Activated CD4-positive, alpha-beta T cell treated with anti-CD3 and anti-CD28 coated beads for 36 hours (primary cell): ENCODE measurements at places on chromosomes 11 and 22. TPM values are rescaled to one million over a fixed set of nuclear protein-coding genes. Genes with fewer than 3 reads are reported as not detected.

GRCh38 chr22:40081662-40082061, 86.9 kb downstream of the FAM83F start:
- H3K36me3 ChIP-seq: peaks cover 2% of the 10 kb centered on the region
- no peak overlapping the region for H3K4me3 ChIP-seq
- DNase-seq: no peak
- no peaks in the 10 kb centered on the region for H3K27me3 ChIP-seq
- H3K27ac ChIP-seq: no peak overlapping the region

DNA sequence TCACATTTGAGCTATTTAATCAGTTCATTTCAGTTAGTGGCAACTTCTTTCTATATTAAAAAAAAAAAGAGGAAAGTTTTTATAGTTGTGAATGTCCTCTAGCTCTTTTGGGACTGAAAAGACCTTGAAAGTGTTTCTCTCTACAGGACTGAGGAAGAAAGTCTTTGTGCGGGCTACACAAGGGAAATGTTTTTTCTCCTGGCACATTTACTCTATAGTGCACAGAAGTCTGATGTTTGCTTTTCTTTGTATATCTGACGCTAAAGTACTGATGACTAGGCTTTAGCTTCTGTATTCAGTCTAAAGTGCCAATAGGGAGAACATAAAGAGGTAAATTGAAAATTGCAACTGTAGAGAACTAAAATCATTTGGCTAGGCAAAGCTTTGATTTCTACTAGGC, 737.4 kb upstream of the LUZP2 start:
- no peaks in the 10 kb centered on the region for H3K4me1 ChIP-seq
- no peaks in the 10 kb centered on the region for H3K27me3 ChIP-seq
- no peak overlapping the region for H3K4me3 ChIP-seq
- H3K36me3 ChIP-seq: no peaks in the 10 kb centered on the region
- no peak for DNase-seq

SCT gene
- not detected for total RNA-seq

OSM gene
- 17.6 TPM for total RNA-seq

DNA sequence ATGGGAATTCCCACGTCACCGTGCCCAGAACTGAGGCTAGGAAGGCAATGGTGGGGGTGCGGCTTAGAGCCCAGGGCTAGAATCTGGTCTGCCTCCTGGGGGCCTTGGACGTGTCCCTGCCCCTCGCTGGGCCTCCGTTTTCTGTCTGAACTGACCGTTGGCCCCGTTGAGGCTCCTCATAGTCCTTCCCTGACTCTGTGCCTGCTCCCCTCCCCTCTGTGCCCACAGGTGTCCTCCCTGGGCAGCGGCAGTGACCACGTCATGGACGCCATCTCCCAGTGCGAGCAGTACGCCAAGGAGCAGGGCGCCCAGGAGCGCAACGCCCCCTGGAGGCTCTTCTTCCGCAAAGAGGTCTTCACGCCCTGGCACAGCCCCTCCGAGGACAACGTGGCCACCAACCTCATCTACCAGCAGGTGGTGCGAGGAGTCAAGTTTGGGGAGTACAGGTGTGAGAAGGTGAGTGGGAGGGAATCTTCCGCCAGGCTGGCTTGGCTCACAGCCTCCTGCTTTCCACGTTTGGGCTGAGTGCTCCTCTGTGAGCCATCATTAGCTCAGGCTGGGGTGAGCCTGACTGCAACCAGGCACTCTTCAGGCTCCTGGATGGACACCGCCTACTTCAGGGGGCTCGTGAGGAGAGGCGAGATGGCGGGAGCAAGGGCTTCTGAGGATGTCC, 63.9 kb downstream of the MYO7A start:
- DNase-seq: peak; percentile 81
- H3K4me3 ChIP-seq: no peak overlapping the region
- no peak overlapping the region for H3K27ac ChIP-seq
- no peaks in the 10 kb centered on the region for H3K4me1 ChIP-seq
- no peaks in the 10 kb centered on the region for H3K36me3 ChIP-seq

F2 gene
- total RNA-seq: not detected

GRCh38 chr11:93852242-93852641, 1.8 kb upstream of the VSTM5 start:
- H3K4me1 ChIP-seq: peaks cover 3% of the 10 kb centered on the region
- no peak overlapping the region for H3K27ac ChIP-seq
- no peaks in the 10 kb centered on the region for H3K36me3 ChIP-seq
- H3K27me3 ChIP-seq: peaks cover 24% of the 10 kb centered on the region

DNAJB7 gene
- total RNA-seq: not detected

LINC01488 gene
- not detected for total RNA-seq

DNA sequence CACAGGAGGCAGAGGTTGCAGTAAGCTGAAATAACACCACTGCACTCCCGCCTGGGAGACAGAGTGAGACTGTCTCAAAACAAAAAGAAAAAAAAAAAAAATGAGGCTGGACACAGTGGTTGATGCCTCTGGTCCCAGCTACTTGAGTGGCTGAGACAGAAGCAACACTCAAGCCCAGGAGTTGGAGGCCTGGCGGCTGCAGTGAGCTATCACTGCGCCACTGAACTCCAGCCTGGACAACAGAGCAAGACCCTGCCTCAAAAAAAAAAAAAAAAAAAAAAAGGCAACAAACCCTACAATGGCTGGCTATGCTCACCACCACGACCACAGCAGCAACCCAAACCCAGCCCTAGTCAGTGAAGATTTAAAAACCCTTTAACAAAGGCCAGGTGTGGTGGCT, 8.2 kb downstream of the NAP1L4 start:
- peaks cover 62% of the 10 kb centered on the region for H3K4me1 ChIP-seq
- no peak overlapping the region for H3K4me3 ChIP-seq
- DNase-seq: no peak
- H3K36me3 ChIP-seq: peaks cover 43% of the 10 kb centered on the region

GRCh38 chr11:64007160-64007628, 21.0 kb downstream of the OTUB1 start:
- no peak overlapping the region for H3K4me3 ChIP-seq
- H3K27me3 ChIP-seq: peaks cover 25% of the 10 kb centered on the region
- DNase-seq: no peak

ESAM gene
- 0.53 TPM for total RNA-seq

DNA sequence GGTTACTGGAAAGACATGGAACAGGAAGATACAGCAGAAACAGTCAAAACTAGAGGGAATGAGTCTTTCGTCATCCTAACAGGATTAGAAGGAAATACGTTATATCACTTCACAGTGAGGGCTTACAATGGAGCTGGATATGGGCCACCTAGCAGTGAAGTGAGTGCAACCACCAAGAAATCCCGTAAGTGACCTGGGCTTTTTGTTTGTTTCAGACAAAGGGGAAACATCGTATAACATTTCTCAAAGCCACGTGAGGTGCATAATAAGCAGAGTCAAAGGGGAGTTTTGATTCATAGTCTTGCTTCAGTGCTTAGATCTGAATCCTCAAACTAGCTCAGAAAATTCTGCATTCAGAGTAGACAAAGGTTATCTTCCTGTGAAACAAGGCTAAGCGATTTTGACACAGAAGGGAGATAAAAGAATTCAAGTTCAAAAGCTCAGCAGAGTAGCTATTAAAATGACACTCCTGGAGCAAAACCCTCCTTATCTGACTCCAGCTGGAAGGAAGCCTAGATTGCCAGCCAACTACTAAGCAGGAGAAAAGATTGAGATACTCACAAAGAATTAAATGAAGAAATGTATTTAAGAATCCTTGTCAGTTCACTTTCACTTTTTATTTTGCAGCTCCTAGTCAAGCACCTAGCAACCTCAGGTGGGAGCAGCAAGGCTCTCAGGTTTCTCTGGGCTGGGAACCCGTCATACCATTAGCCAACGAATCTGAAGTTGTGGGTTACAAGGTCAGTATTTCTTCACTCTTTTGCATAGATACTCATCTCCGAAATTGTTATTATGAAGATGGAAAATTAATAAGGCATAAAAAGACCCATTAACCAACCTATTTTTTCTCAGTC, 346.4 kb upstream of the ARHGAP42 start:
- H3K27me3 ChIP-seq: no peaks in the 10 kb centered on the region
- no peaks in the 10 kb centered on the region for H3K4me1 ChIP-seq
- no peak overlapping the region for H3K4me3 ChIP-seq
- DNase-seq: no peak
- no peaks in the 10 kb centered on the region for H3K36me3 ChIP-seq
- H3K27ac ChIP-seq: no peak overlapping the region

- no peaks in the 10 kb centered on the region for H3K36me3 ChIP-seq
- peaks cover 4% of the 10 kb centered on the region for H3K4me1 ChIP-seq
- no peak for DNase-seq
- no peak overlapping the region for H3K4me3 ChIP-seq
Observed at GRCh38 chr22:38767313-38767712, 11.5 kb upstream of the SUN2 start.

DNA sequence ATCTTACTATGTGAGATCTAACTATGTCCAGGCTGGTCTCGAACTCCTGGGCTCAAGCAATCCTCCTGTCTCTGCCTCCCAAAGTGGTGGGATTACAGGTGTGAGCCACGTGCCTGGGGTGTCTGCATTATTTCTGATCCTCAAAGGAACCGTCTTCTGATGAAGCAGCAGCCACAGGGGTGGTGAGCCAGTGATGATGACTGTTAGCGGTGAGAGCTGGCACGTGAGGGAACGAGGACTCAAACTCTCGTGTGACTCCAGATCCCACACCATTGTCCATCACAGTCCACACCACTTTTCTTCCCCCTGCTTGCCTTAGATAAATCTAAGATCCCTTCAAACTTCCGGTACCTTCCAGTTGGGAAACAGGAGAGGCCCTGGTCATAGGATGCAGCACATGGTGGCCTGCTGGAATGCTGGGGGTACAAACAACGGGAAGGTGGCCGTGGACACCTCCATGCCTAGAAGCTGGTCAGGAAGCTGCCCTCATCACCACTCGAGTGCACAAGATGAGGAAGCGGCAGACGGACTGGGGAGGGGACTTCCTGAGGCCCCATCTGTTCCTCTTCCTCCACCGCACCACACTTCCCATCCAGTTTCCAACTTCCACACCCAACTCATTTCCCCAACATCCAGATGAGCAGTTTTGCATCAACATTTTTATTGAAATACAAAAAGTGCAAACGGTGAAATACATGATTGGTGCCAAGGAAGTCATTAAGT, 23.8 kb downstream of the ARHGAP1 start:
- H3K4me1 ChIP-seq: peaks cover 54% of the 10 kb centered on the region
- H3K4me3 ChIP-seq: no peak overlapping the region
- H3K36me3 ChIP-seq: peaks cover 28% of the 10 kb centered on the region
- DNase-seq: no peak

DNA sequence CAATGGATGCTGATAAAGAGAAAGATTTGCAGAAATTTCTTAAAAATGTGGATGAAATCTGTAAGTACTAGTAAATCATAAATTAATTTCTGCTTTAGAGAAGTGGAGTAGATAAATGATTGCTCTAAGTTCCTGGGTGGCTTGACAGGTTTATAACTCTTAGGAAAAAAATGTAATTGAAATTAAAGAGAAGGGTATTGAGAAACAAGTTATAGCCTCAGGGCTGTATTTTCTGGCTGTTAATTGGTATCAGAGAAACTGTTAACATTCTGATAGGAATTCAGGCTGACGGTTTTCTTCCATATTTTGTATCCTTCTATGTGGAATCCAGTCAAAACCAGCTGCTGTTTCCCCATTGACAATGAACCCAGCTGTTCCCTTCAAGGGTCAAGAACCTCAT, 1.9 kb downstream of the TTC12 start:
- H3K27me3 ChIP-seq: no peaks in the 10 kb centered on the region
- DNase-seq: no peak
- H3K27ac ChIP-seq: no peak overlapping the region
- H3K4me1 ChIP-seq: peaks cover 27% of the 10 kb centered on the region

- H3K27ac ChIP-seq: no peak within 1 kb of the TSS
- peaks cover 2% of the 10 kb centered on the region for H3K27me3 ChIP-seq
- H3K36me3 ChIP-seq: no peaks in the 10 kb centered on the region
- no peaks in the 10 kb centered on the region for H3K4me1 ChIP-seq
- no peak for DNase-seq
Observed at GRCh38 chr11:4881860-4882500, at the start of gene OR51T1. Gene OR51T1, plus strand, starts transcription at chr11:4881900. Its CDS starts 0 bp downstream, at chr11:4881900.

- no peak overlapping the region for H3K4me3 ChIP-seq
- no peak overlapping the region for H3K27ac ChIP-seq
- peaks cover 33% of the 10 kb centered on the region for H3K27me3 ChIP-seq
- no peaks in the 10 kb centered on the region for H3K4me1 ChIP-seq
- H3K36me3 ChIP-seq: no peaks in the 10 kb centered on the region
Observed at GRCh38 chr11:13135385-13136271, 126.5 kb downstream of the RASSF10 start.

GRCh38 chr11:60769811-60770210, 13.1 kb downstream of the MS4A15 start:
- no peak overlapping the region for H3K27ac ChIP-seq
- no peak overlapping the region for H3K4me3 ChIP-seq
- no peaks in the 10 kb centered on the region for H3K36me3 ChIP-seq
- peaks cover 10% of the 10 kb centered on the region for H3K27me3 ChIP-seq

- H3K36me3 ChIP-seq: no peaks in the 10 kb centered on the region
- DNase-seq: no peak
- peaks cover 5% of the 10 kb centered on the region for H3K27me3 ChIP-seq
- peaks cover 20% of the 10 kb centered on the region for H3K4me1 ChIP-seq
- H3K27ac ChIP-seq: no peak overlapping the region
- no peak overlapping the region for H3K4me3 ChIP-seq
Observed at GRCh38 chr11:93648158-93648557, 13.3 kb upstream of the CEP295 start.

SCGB1A1 gene
- not detected for total RNA-seq

DNA sequence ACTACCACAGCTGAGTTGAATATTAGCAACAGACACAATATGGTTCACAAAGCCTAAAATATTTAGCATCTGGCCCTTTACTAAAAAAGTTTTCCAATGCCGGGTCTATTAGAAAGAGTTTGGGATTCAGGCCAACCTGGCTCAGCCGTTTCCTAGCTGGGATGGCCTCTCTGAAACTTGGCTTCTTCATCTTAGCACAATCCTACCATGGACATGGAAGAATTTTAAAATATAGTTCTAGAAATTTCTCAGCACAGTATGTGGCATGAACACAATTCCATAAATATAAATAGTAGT, 103.8 kb downstream of the RRAS2 start:
- no peaks in the 10 kb centered on the region for H3K36me3 ChIP-seq
- H3K4me3 ChIP-seq: no peak overlapping the region
- H3K27me3 ChIP-seq: no peaks in the 10 kb centered on the region
- no peak overlapping the region for H3K27ac ChIP-seq
- DNase-seq: no peak

MIOX gene
- total RNA-seq: 0.44 TPM

- H3K27ac ChIP-seq: no peak overlapping the region
- no peak for DNase-seq
- H3K4me1 ChIP-seq: no peaks in the 10 kb centered on the region
- H3K4me3 ChIP-seq: no peak overlapping the region
- H3K27me3 ChIP-seq: peaks cover 9% of the 10 kb centered on the region
Observed at GRCh38 chr11:12927886-12928285, 81.2 kb upstream of the RASSF10 start.

GRCh38 chr11:44904261-44905020, 46.2 kb downstream of the TP53I11 start:
- H3K27ac ChIP-seq: no peak overlapping the region
- H3K36me3 ChIP-seq: no peaks in the 10 kb centered on the region
- DNase-seq: no peak
- no peaks in the 10 kb centered on the region for H3K27me3 ChIP-seq

DNA sequence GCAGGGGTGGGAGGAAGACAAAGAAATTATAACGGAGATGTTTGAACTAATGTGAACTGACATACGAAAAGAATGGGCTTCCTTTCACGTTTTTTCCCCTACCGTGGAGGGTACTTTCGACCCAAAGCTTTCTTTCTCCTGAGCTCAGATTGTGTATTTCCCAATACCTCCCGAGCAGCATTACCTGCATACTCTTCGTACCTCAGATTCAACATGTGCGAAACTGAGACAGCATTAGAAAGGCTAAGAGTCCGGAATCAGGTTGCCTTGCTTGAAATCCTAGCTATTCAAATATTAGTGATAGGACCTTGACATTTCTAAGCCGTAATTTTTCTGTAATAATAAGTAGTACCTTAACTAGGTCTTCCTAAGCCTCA, 778 bp upstream of the PAK1 start:
- DNase-seq: no peak
- H3K27me3 ChIP-seq: peaks cover 15% of the 10 kb centered on the region
- H3K4me1 ChIP-seq: peaks cover 4% of the 10 kb centered on the region
- no peaks in the 10 kb centered on the region for H3K36me3 ChIP-seq
